Neural progenitor cell (in vitro differentiated cells): ENCODE measurements at places on chromosomes 5 and 9.

DNA sequence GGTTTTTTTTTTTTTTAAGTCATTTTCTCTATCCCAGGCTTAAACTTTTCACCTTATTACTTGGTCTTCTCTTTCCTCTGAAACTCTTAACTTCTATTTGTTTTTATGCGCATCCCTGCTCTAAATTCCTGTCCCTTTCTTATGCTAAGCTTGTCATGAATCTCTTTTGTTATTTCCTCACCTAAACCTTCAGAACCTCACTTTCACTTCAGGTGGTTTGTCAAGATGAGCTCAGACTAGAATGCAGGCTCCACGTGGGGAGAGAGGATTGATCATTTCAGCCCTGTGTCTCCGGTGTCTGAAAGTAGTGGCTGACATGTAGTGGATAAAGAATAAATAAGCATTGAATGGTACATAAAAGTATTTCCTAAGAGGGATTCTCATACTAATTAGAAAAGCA lies 63.6 kb downstream of the ANXA1 start:
- peak; percentile 41 for DNase-seq

DNA sequence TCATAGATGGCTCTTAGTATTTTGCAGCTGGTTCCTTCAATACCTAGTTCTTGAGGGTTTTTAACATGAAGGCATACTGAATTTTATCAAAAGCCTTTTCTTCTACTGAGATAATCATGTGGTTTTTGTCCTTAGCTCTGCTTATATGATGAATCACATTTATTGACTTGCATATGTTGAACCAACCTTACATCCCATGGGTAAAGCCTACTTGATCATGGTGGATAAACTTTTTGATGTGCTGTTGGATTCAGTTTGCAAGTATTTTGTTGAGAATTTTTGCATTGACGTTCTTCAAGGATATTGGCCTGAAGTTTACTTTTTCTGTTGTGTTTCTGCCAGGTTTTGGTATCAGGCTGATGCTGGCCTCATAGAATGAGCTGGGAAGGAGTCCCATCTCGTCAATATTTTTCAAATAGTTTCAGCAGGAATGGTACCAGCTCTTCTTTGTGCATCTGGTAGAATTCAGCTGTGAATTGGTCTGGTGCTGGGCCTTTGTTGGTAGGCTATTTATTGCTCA lies 49.7 kb downstream of the YIPF5 start:
- DNase-seq: no peak

DNA sequence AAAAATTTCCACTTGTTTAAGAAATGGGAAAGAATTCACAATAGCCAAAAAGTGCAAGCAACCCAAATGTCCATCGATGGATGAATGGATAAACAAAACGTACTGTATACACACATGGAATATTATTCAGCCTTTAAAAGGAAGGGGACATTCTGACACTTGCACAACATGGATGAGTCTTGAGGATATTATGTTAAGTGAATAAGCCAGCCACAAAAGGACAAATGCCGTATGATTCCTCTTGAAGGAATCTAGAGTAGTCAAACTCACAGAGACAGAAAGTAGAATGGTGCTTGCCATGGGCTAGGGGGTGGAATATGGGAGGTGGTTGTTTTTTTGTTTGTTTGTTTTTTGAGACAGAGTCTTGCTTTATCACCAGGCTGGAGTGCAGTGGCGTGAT lies 3.8 kb upstream of the ATP6V0E1 start:
- DNase-seq: no peak

GRCh38 chr5:15056988-15057592 lies 185.5 kb upstream of the ANKH start:
- no peak for DNase-seq

GRCh38 chr5:16615741-16616535 lies 859 bp downstream of the RETREG1 start:
- peak; percentile 21 for DNase-seq

DNA sequence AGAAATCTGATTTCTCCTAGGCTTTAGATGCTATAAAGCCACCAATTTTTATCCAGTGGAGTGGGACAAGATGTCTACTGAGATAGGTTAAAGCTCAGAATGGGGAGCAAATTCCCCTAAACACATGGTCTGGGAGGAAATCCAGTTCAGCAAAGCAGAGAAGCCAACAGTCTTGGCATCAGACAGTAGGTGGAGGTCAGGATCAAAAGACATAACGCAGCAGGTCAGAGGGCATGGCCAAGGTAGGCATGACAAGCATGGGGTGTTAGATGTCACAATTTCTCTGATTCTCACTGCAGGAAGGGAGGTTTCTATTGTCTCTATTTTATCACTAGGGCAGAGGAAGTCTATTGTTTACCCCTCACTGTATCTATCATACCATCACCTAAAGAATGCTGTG lies 288.2 kb downstream of the ACTL7B start:
- DNase-seq: no peak

- no peak for DNase-seq
These were observed 174.4 kb downstream of the MUSK start for GRCh38 chr9:110842986-110843385.

- DNase-seq: peak; percentile 82
These were observed 672 bp downstream of the MSANTD3 start for GRCh38 chr9:100427366-100428263.

DNA sequence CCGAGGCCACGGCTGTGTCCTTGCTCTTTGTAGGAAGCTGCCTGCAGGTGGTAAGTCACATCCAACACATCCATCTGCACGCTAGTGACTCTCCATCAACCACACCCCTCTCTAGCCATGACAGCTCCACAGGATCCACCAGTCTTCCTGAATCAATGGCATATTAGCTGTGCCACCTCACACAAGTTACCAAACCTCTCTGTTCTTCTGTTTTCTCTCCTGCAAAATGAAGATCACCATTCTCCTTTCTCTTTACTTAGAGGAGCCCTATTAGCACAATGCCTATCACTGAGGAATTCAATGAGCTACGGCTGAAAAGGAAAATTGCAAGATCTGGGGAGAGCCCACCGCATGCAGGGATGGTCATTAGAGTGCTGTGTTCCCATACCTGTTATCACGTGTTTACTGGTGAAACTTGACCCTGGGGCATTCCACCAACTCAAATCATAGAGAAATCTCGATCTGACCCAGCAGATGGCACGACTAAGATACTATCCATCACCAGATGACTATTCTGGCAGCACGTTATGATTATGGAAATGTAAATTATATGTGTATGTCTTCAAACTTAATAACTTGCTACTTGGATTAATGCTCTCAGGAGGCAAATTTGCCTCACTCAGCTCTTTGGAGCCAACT lies 20.9 kb downstream of the WHRN start:
- DNase-seq: no peak

GRCh38 chr5:64160201-64160600 lies 5.4 kb upstream of the RNF180 start:
- DNase-seq: no peak
